Fibroblast of skin of left biceps (primary cell): ENCODE measurements at places on chromosomes 13 and 19.

GRCh38 chr19:53424968-53425597, 6.7 kb upstream of the ZNF761 start:
- DNase-seq, result no peak

- no peak for DNase-seq
Measured at GRCh38 chr19:29598036-29598435, 8.0 kb upstream of the POP4 start.

DNA sequence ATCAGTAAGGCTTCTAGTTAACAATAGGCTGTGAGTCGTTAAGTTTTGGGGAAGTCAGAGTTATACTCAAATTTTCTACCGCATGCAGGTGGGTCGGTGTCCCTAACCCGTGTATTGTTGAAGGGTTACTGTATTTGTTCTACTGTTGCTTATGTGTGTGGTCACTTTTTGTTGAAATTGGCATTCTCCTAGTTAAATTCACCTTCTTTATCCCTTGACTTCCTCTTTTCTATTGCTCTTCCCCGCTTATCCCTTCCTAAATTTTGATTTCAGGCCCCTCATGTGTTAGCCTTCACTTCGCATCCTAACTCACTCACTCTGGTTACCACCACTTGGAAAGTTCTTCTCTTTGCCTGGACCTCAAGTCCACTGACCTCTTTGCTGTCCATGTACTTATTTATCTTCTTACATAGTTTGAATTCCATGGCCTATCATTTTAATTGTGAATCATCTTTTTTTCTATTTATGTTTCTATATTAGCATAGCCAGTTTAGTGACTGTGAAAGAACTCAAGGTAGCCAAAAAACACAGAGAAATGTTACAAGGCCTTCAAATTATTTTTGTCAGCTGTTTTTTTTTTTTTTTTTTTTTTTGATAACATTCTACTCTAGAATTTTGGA, 52.9 kb downstream of the NDFIP2 start:
- no peak for DNase-seq

DNA sequence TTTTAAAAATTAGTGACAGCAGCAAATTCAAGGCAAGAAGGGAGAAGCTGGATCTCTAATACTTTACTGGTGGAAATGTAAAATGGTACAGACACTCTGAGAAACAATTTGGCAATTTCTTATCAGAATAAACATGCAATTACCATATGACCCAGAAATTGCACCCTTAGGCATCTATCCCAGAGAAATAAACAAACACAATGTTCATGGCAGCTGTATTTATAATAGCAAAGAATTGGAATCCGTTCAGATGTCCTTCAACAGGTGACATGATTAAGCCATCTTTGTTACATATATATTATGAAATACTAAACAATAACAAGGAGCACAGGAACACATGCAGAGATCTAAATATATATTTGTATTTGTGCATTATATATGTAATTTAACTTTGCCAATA, 756.5 kb downstream of the SLITRK1 start:
- no peak for DNase-seq

- no peak for DNase-seq
Measured at GRCh38 chr19:48108997-48109782, 1.4 kb downstream of the PLA2G4C start.

DNA sequence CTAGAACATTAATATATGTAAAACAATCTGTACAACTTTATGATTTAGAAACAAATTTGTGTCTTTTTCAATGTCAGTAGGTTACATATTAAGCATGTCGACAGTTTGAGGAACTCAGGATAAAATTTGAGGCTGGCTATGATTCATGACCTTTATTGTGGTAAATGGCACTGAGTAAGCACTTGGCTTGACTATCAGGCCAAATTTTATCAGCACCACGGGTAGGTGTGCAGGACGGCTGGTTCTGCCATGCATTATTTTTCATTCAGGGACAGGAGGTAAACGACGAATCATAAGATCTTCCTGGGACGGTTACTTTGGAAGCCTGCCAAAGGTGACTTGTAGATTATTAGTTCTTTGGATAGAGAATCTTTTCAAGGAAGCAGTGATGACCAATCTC, 19.9 kb upstream of the CYP4F8 start:
- DNase-seq, result no peak

DNA sequence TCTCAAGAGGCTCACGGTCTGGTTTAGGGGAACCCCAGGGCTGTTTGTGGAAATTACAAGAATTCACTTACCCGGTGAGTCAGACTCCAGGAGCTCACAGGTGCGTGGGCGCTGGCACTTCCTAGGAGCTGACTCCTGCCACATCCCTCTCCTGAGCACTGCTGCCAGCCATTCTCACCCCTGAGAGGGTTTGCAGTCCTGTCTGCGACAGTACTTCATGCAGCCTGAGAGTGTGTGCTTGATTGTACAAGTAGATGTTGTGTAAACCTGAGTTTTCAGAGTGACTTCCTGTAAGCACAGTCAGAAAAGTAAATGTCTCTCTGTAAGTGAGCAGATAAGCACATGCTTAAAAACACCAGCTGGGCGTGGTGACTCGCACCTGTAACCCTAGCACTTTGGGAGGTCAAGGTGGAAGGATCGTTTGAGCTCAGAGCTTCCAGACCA, 8.1 kb downstream of the MRPL4 start:
- DNase-seq, result no peak

GRCh38 chr13:51942189-51942588, 69.1 kb downstream of the ATP7B start:
- DNase-seq, result no peak

DNA sequence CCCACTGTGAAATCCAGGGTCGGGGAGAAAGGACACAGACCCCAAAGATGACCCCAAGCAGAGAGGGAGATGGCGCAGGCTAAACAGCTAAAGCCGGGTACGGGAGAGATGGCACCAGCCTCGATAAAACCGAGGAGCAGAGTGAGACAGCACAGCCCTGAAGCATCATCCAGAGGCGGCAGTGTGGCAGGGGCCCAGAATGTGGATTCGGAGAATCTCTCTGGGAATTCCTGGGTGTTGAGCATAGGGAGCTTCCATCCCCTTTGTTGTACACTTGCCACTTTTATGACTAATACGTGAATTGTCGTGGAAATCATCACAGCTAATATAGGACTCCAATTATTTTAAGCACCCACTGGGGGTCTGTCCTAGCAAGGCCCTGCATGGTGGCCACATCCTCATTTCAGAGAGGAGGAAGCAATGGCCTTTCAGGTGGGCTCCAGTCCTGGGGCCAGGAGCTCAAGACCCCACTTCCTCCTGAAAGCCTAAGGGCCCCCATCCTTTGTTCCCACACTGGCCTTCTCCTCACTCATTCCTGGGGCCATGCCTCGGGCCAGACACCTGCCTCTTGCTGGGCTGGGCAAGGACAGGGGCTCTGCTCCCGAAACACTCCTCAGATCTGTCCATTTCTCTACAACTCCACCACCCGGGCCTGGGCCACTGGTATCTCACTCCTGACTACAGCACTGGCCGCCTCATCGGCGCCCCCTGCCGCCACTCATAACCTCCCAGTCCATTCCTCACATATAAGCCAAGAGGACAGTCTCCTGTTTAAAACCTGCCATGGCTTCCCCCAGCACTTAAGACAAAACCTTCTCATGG, 29.3 kb upstream of the ATP1A3 start:
- no peak for DNase-seq

DNA sequence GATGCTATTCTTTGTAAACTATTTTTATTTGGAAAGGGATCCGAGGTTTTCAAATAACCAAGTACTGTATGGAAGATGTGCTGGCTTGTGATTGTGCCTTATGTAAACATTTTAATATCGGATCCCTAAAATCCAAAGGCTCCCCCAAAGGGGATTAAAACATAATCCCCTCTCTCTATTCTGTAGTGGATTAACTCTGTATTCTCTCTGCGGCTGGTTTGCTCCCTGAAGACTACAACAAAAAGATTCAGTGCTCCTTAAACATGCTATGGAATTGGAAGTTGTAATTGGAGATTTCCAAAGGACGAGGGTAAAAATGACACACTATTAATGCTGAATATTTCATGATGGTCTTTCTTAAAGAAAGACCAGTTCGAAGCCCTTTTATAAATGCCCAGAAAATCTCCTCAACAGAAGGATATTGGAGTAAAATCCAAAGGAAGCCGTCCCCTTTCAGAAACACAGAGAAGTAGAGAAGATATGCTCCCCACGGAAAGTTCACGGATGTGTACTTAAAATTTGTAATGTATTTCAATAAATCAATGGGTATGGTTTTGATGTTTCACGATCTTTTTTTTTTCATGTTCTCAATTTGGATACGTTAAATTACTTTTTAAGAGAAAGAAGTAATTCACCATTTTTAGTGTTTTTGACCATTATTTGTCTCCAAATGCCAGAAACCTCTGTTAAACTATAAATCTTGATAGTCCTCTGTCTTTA, 6.5 kb downstream of the MAB21L1 start:
- DNase-seq, result no peak

- no peak for DNase-seq
Measured at GRCh38 chr13:114136576-114136975, 4.2 kb upstream of the RASA3 start.

DNA sequence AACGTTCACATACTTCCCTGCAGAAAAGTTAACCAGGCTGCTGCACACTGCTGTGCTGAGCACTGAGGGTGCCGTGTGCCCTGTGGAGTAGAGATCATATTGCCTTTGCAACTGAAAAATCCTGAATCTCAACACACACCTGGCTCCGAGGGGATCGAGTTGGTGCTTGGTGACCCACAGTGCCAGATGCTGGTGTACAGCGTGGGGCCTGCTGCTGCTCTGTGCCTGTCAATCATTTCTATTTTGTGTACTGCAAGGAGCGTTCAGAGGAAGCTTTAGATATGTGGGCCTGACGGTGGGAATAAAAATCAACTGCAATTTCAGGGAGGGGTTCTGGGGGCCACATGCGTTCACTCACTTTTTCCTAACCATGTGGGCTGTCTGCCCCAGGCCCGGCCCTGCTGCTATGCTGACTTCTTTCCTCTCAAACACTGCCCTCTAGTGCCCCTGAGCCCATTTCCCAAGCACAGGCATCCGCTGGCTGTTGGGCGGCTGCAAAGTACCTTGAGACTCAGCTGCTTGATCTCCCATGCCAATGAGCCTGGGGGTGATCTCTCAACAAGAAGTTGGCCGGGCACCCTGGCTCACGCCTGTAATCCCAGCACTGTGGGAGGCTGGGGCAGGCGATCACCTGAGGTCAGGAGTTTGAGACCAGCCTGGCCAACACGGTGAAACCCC, 9.7 kb upstream of the LENG8 start:
- no peak for DNase-seq

DNA sequence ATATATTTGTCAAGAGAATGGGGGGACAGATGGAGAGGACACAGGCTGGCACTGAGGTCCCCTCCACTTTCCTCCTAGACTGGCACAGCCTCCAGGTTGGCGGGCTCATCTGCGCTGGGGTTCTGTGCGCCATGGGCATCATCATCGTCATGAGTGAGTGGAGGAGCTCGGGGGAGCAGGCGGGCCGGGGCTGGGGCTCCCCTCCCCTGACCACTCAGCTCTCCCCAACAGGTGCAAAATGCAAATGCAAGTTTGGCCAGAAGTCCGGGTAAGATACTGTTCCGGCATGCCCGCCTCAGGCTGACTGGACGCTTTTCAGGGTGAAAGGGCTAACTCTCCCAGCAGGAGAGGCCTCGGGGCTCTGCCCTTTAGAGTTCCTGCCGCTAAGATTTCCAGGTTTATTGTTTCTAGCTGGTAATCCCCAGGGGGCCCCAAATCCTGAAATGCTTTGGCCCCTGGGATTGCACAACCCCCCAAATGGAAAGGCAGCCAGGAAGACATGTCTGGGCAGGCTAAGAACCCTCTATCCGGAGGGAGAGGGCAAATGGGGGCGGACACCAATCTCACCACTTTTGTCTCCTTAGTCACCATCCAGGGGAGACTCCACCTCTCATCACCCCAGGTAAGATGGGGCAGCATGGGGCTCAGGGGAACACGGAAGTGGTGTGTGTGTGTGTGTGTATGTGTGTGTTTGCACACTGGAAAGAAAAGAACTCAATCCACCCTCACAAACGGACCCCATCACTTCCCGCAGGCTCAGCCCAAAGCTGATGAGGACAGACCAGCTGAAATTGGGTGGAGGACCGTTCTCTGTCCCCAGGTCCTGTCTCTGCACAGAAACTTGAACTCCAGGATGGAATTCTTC, 7.3 kb downstream of the FXYD3 start:
- DNase-seq, result no peak

- DNase-seq, result no peak
Measured at GRCh38 chr13:80340651-80341100, 250 bp downstream of the SPRY2 start.

GRCh38 chr13:113170511-113170910, 12.1 kb downstream of the PROZ start:
- DNase-seq, result no peak

DNA sequence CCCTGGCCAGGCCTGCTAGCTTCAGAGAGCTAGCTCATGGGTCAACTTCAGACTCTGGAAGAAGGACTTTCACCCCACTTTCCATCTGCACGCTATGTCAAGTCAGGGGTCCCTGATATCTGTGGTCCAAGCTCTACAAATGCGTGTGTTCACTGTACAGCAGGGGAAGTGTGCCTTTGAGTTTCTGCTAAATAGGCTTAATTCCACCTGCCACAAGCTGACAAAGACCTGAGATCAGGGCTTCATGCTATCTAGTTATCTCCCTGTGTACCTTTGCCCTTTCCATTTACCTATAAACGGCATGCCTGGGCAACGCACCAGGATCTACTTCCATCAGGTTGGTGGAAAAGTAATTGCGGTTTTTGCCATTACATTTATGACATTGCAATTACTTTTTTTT, 10.7 kb upstream of the SULT2A1 start:
- no peak for DNase-seq

DNA sequence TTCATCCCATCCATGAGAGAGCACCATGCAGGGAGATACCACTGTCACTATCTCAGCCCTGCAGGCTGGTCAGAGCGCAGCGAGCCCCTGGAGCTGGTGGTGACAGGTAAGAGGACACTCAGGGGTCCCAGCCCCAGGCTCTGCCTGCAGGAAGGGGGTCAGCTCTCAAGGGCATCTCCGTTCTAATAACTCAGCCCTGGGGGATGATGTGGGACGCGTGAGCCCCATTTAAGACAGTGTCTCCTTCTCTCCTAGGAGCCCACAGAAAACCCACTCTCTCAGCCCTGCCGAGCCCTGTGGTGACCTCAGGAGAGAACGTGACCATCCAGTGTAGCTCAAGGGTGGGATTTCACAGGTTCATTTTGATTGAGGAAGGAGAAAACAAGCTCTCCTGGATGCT, 15.5 kb upstream of the KIR3DL3 start:
- no peak for DNase-seq

- no peak for DNase-seq
Measured at GRCh38 chr13:21058361-21058760, 3.0 kb downstream of the LATS2 start.

DNA sequence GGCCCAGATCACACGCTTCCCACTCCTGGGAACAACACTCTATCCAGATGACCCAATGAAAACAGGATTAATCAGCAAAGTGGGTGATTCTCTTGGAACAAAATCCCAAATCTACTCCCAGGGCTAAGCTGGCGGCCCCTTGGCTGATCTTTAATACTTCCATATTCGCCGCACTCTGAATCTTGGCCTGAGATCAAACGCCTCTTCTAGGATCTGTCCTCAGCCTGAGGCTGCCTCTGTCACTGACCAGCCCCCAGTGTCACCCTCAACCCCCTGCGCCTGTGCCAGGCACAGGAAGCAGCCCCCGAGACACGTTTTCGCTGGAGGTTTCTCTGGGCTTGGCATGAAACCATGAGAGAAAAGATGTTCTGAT, 2.4 kb upstream of the CTXN1 start:
- no peak for DNase-seq
